Testis (tissue), 5 donors: ENCODE measurements at places on chromosomes 7 and 10. TPM values are rescaled to one million over a fixed set of nuclear protein-coding genes. Genes with fewer than 3 reads are reported as not detected.

The DRGX gene
- 0.33 TPM for polyA plus RNA-seq

The GJC3 gene
- polyA plus RNA-seq, result 0.79 TPM

The LRRD1 gene
- 8.7 TPM for polyA plus RNA-seq

The HYCC1 gene
- 43.6 TPM for polyA plus RNA-seq

The THNSL1 gene
- polyA plus RNA-seq, result 9.6 TPM
